ENCODE measurements at places on chromosomes 3 and 15.

DNA sequence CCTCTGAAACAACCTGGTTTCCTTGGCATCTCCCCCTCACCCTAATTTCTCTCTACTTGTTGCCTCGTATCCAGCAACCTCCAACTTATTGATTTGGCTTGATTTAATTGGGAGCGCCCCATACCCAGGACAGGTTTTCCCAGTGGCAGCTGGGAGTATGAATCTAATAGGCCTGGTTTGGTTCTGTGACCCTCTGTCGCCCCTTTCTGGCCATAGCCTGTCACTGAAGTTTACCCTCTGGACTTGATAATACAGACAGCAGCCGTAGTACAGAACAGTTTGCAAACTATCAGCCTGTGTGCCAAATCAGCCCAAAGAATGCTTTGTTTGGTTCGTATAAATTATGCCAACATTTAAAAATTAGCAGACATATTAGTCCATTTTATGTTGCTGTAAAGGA is 525.1 kb upstream of the GOLIM4 start:
- DNase-seq: no peak

DNA sequence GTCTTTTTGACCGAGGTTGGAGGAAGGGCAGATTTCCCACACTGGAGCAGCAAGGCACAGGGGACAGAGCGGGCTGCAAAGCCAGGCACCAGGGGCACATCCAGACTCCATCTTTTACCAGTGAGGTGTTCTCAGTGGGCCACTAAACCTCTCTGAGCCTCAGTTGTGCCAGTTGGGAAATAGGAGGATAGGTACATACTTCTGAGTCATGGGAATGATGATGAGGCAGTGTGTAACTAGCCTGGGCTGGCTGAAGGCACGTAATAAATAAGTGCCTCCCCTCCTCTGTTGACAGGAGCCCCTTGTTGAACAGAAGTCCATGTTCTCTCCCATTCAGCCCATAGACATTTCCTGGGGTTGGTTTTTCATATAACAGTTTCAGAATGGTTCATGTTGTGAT is 48.7 kb downstream of the GPD1L start:
- DNase-seq: no peak

GRCh38 chr15:83046558-83047127 is 20.4 kb downstream of the BTBD1 start:
- DNase-seq: no peak

DNA sequence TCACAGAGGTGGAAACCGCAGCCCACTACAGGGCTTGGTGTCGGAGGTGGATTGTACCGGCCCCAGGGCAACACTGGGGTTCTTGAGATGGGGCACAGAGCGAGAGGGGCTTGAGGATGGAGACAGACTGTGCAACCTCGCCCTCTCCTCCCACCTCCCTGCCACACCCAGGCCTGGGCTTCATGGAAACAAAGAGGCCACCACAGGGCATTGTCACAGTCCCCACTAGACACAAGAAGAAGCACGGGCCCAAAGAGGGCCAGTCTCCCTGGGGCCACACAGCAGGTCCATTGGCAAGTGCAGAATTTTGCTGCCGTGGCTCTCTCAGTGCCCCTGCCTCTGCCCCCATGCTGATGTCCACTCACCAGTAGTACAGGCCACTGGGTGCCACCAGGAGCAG is 4.1 kb upstream of the CALML4 start:
- DNase-seq: no peak

DNA sequence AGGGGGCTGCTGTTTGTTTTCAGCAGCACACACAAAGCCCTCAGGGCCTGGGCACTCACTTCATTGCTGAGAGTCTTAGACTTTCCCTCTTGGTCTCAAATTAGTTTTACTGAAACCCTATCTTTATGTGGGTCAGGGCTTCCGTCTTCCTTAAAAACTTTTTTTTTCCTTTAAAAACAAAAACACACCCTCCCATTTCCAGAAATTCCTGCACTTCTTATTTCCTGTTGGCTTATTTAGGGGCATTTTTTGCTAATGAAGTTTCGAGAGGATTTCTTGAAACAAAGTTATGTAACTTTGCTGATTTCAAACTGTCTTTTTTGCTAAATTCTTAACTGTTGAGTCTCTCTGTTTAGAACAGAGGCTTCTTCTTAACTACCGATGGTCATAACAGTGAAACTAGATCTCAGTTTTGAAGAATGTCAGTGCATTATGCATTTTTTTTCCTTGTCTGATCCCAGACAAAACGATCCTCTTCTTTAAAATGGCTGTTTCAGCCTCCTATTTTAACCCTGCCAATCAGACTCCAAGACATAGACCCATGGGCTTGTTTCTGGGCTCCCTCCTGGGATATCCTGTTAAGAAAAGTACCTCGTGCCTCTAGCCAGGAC is 23.3 kb downstream of the ANAPC13 start:
- DNase-seq: no peak
